D341Med (cell line): ENCODE measurements at places on chromosomes 2 and 18.

DNA sequence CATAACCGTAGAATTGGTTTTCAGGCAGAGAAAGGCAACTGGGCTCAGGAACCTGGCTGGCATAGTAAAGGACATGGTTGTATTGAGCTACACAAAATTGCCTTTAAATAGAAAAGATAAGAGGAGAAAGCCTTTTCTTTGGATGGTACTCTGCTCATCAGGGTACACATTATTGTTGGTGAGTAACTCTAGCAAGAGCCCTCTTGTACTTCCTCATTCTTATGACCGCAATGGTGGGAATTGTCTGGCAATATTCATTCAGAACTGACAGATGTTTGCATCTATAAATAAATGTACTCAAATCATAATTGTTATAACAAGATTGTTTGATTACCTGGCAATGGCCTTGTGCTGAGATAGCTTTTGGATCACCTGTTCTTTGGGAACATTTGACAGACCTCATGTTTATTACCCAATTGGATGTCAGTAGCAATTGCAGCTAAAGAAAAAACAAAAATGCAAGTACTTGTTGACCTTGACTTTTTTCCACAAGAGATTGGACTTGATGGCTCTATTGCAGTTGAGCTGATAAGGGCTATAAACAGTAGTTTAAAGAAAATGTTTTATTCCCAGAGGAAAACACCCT is 43.9 kb downstream of the MEIS1 start:
- no peak for DNase-seq

- no peak for DNase-seq
Observed at GRCh38 chr2:181697571-181697970, 17.3 kb upstream of the NEUROD1 start.

GRCh38 chr2:211176514-211177141 is 620.2 kb downstream of the CPS1 start:
- DNase-seq: no peak

DNA sequence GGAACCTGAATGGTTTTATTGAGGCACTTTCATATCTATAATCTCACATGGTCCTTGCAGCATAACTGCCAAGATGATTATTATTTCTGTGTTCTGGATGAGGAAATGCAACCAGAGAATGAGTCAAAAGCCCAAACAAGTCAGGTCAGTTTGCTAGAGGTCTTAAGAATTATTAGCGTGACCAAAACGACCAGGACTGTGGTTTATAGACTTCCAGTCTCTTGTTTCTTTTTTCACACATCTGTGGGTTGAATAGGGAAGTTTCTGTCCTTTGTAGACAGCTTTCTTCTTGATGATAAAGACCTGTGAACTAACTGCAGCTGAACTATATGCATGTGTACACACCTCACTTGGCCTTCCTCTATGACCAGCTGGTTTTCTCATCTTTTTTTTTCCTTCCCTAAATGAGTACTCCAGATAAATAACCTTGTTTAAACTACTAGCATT is 13.9 kb downstream of the ADAM23 start:
- no peak for DNase-seq

DNA sequence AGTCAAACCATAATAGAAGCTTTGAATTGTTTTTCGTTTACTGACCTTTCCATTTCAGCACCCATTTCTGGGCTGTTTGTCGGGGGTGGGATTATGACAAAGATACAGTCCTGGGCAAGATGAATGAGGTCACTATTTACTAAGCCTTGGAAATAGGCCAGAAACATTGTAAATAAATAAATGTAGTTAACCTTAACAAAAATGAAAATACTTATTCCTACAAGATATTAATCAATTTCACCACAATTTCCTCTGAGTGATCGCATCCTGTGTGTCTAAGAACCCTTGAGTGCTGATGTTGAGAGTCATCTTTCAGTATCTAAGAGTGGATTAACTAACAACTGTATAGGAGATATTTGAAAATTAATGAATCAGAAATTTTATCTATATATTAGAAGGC is 14.0 kb downstream of the ITGA4 start:
- no peak for DNase-seq

DNA sequence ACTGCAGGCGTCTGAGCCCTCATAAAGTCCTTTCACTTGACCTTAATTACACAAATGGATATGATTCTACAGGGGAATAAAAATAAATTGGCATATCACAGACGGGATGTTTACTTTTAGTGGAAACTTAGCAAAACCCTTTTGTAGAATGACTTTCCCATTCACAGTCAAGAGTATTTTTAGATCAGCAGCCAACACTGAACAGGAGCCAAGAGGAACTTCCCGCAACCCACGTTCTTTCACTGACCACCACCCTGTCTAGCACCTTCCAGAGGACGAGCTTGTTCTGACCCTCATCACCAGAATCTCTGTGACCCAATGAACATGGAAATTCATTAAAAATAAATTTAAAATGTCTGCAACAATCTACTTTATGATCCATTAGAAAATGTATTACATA is 119.0 kb upstream of the SNTG2 start:
- DNase-seq: no peak

- no peak for DNase-seq
Observed at GRCh38 chr2:214104219-214104618, 306.6 kb upstream of the VWC2L start.

DNA sequence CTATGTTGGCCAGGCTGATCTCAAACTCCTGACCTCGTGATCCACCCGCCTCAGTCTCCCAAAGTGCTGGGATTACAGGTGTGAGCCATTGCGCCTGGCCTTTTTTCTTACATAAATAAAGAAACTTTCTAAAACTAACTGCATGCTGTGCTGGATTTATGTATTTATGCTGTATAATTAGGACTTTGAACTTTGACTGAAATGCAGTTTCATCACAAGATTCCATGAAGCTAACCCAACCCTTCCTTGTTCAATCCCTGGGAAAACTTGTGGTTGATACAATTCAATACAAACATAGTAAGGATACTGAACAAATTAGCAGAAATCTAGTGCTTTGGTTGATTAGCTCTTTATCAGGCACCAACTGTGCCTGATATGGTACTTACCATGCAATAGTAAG is 20.9 kb upstream of the SLC35F5 start:
- no peak for DNase-seq

- no peak for DNase-seq
Observed at GRCh38 chr2:46278952-46279351, 18.3 kb upstream of the EPAS1 start.

DNA sequence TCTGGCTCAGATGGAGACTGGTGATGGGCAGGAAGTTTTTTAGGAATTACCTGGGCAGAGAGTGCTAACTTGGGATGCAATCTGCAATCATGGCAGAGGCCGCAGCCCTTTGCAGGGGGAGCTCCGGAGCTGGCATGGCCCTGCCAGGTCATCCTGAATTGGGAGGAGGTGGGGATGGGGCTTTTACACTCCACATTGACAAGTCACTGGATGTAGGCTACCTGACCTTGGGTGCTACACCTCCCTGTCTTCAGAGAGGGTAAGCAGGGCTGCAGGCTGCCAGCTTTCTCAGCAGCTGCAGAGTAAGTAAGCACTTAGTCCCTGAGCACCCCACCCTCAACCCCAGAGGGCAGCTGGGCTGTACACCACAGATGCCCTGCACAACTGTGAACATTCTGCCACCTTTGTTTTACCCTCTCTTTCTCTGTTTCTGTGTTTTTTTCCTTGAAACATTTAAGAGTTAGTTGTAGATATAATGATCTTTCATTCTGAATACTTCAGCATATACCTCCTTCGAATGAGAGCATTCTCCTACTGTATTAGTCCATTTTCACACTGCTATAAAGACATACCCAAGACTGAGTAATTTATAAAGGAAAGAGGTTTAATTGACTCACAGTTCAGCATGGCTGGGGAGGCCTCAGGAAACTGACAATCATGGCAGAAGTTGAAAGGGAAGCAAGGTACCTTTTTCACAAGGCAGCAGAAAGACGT is 6.8 kb upstream of the HS1BP3 start:
- no peak for DNase-seq

DNA sequence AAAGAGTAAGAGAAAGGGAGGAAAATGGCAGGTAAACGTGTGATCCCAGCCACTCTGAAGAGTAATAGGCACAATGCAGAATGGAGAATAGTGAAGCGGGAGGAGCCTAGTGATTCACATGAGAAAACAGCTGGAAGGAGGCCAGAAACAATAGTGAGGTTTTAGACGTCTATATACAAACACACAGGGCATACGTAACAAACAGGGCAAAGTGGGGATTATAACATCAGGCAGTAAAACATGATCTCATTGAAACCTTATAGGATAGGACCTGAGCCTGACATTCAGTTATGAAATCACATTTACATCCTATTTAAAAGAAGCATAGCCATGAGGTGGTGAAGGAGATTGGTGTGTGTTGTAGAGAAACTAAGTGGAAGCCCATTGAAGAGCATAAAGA is 33.0 kb upstream of the GATA6 start:
- no peak for DNase-seq

GRCh38 chr2:134320930-134321329 is 67.1 kb downstream of the MGAT5 start:
- DNase-seq: no peak

DNA sequence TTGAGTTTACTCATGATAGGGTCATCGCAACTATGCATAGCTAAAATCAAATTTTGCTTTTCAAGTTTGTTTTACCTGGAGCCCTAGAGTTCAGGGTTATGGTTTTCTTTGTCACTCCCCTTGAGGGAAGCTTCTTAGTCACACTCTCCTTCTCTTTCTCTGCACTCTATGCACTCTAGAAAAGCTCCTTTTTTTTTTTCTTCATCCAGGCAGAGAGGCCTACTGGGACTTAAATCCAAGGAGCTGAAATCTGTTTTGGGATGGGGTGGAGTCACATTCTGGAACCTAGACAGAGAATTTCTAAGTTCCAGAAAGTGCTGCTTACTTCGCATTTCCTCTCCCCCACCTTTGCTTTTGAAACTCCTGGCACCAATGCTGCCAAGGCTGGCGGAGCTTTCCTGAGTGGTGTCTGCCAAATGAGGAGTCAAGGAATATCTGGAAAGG is 19.1 kb upstream of the IL18R1 start:
- no peak for DNase-seq

- no peak for DNase-seq
Observed at GRCh38 chr2:85175369-85176299, 42.4 kb downstream of the TCF7L1 start.

DNA sequence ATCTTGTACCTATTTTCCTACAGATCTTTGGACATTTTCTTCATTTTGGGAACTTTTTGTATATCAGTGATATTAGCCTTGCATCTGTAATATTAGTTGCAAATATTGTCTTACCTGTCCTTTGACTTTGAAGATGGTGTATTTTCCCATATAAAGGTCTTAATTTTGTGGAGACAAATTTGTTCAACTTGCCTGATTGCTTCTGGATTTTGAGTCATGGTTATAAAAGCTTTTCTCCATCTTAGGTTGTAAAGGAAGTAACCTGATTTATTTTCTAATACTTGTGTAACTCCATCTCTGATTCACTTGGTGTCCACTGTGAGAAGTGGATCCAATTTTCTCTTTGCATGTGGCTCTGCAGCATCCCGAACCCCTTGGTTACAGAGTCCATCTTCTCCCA is 97.7 kb upstream of the OTOS start:
- DNase-seq: no peak

DNA sequence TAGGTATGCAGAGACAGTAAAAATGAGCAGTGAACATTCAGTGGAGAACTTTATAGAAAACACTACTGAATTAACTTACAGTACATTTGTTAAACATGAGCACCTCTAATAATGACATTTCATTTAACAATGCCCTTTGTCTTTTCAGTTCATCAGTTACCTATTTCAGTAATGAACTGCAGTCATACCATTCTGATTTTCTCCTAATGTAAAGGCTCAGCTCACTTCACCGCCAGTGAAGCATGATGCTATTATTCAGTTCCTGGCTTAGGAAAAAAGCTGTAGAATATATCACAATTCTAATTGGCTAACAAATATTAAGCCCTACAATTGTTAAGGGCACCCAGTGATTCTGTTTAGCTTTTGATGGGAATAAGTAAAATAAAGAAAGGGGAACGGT is 37.1 kb upstream of the CCDC93 start:
- no peak for DNase-seq

DNA sequence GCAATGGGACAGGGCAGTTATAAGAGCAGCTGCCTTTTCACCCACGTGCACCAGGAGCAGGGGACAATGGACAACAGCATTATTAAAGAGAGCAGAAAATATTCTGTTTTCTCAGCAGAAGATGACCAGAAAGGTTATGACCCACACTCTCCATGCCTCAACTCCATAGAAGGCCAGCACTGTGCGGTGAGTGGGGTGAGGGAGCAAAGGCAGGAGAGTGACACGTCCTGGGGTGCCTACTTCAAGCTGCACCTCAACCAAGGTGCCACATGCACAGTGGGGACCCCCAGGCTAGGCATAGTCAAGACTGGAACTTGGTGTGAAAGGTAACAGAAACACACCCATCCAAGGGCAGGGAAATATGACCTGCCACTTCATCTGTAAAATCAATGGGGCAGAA is 50.4 kb downstream of the POLR1A start:
- no peak for DNase-seq

- DNase-seq: no peak
Observed at GRCh38 chr2:149630445-149630844, 42.9 kb upstream of the MMADHC start.

DNA sequence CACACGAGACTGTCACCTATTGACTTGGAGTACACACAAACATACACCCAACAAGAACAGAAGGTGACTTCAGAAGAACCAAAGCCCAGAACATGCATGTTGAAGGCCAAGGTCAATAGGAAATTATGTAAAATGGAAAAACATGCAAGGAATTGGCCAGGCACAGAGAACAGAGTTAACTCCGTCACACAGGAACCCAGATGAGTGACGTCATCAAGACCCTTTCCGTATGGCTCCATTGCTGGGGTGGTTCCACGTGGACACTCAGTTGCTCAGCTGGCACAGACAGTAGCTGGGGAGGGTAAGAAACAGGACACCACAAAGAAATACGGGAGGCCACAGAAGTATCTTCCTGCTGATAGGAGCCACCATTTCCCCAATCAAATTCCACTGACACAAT is 18.4 kb downstream of the SOX11 start:
- no peak for DNase-seq

- DNase-seq: peak; percentile 53
Observed at GRCh38 chr2:26401739-26402541, at the start of gene DRC1. Gene DRC1 (plus strand): TSS chr2:26401920. CDS start chr2:26401990, 70 bp downstream.

DNA sequence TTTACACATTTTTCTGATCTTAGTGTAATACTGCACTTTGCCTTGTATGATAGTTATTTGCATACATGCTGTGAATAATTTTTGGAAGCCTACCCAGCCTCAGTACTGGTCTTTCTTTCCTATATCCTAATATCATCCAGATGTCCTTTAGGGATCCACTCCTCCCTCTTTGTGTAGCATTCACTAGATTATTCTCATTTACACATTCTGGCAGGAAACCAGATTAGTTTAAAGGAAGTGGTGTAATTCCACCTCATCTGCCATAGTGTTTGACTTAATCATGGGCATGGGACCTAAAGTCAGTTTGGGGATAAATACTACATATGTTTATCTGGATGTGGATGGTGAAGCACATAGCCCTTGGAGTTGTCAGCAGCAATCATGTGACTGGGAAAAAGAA is 444.9 kb upstream of the MAP2 start:
- no peak for DNase-seq

- peak; percentile 52 for DNase-seq
Observed at GRCh38 chr2:25276569-25277465, 64.9 kb downstream of the DNMT3A start.
